Endothelial cell of umbilical vein (primary cell): ENCODE measurements at places on chromosomes 16 and 17. TPM values are rescaled to one million over a fixed set of nuclear protein-coding genes. Genes with fewer than 3 reads are reported as not detected.

DNA sequence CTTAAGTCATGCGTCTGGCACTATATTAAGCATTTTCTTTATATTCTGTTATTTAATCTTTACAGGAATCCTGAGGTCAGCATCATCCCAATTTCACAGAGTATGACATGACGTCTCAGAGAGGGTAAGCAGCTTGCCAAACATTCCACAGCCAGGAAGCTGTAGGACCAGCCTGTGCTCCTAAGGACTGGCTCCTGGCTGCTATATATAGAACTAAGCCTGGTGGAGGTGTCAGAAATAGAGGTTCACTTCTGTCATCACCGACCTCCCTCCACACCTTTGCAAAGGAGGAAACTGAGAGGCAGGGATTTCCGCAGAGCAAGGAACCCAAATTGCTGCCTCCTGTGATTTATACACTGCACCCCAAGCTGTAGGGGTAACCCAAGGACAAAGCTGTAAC is 37.9 kb upstream of the NDRG4 start:
- H3K4me1 ChIP-seq: peaks cover 17% of the 10 kb centered on the region
- H3K4me3 ChIP-seq: no peak overlapping the region
- DNase-seq: no peak

DNA sequence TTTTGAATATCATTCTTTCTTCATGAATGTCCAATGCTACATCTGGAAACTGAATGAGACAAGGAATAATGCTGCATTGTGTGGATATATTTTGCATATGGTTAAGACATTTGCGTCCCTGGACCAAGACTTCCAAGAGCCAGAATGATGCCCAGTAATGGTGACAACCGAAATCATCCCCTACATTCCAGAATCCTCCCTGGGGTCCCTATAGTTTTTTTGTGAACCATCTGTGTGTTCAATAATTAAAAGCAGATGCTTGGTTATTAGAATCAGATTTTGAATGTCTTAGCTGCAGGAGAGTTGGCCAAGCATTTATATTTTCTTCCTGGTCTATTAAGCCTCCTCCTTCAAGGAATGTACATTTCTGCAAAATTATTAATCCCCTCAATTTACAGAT is 426.7 kb upstream of the CDH8 start:
- H3K4me3 ChIP-seq: no peak overlapping the region
- no peaks in the 10 kb centered on the region for H3K4me1 ChIP-seq
- no peaks in the 10 kb centered on the region for H3K36me3 ChIP-seq

GRCh38 chr17:60538726-60539125 is 12.7 kb upstream of the APPBP2 start:
- no peaks in the 10 kb centered on the region for H3K27me3 ChIP-seq
- H3K36me3 ChIP-seq: no peaks in the 10 kb centered on the region
- H3K4me3 ChIP-seq: no peak overlapping the region
- no peak overlapping the region for H3K27ac ChIP-seq

DNA sequence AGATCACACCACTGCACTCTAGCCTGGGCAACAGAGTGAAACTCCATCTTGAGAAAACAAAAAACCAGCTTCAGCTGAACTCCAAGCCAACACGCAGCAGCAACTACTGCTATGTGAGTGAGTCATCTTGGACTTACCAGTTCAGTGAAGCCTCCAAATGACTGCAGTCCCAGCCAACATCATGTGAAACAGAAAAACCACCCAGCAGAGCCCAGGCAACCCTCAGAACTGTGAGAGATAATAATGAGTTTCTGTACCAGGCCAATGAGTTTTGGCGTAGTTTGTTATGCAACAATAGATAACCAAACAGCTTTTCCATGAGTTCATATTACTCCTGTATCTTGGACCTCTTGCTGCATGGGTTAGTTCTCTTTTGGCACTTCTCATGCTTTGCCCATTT is 23.3 kb downstream of the PHF12 start:
- H3K4me1 ChIP-seq: peaks cover 22% of the 10 kb centered on the region
- no peak overlapping the region for H3K27ac ChIP-seq
- H3K4me3 ChIP-seq: no peak overlapping the region
- DNase-seq: no peak
- H3K27me3 ChIP-seq: no peaks in the 10 kb centered on the region

DNA sequence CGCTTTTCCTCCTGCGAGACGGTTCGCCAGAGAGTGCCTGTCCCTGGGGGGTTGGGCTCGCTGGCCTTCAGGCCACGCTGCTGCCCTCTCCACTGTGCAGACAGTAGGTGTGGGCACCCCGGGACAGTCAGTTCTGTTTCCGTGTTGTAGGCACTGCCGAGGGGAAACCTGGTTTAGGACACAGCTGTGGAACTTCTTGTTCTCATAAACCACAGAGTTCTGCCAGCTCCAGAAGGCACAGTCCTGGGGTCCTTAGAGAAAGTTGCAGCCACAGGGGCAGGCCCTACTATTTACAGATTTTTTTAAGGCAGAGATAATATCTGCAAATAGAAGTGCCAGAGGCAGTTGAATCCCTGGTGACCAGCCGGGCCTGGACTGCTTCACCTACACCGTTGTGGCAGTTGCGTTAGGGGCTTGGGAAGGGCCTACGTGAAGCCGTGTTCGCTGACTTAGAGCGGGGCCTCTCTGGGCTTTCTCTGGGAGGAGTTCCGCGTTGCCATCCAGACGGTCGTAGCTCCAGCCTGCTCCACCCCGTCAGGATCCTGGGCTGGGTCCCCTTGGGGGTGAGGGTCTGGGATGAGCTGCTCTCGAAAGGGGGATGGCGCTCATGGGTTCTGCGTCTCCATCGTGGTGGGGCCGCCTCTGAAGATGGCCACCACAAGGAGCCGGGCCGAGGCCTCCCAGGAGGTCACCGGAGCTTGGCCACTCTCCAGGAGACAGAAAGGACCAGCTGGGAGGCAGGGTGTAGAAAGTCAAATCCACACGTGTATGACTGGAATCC is 126.3 kb downstream of the BANP start:
- H3K27ac ChIP-seq: no peak overlapping the region
- H3K36me3 ChIP-seq: peaks cover 2% of the 10 kb centered on the region
- DNase-seq: no peak
- no peaks in the 10 kb centered on the region for H3K27me3 ChIP-seq

DNA sequence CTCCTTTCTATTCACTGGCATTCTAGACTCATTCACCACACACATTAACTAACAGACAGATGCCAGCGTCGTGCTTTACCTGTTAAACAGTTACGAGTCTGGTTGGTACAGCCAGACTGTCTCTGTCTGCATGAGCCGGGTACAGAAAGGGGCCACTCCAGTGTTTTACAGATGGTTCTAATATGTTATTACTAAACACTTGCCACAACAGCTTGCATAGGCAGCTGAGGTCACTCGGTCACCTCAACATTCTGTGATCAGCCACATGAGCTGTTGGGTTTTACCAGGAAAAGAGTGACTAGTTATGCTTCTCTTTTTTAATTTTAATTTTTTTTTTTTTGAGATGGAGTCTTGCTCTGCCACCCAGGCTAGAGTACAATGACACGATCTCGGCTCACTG is 25.2 kb downstream of the CD300A start:
- no peaks in the 10 kb centered on the region for H3K4me1 ChIP-seq
- no peak for DNase-seq
- no peak overlapping the region for H3K27ac ChIP-seq

DNA sequence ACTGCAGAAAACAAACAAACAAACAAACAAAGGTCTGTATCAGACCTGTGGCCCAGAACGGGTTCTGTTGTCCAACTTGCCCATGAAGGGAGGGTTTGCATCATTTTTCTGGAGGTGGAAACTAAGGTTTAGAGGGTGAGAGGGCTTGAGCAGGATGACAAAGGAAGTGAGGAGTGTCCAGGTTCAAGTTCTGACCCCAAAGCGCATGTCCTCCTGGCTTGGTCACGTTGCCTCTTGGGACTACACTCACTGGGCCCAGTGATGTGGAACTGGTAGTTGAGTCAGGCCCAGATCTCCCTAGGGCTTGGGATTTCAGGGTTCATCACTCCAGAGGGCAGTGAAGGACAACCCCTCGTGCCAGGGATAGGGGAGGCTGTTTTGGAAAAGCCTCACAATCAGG is 1.8 kb downstream of the SREBF1 start:
- no peak overlapping the region for H3K4me3 ChIP-seq
- no peaks in the 10 kb centered on the region for H3K36me3 ChIP-seq
- peaks cover 43% of the 10 kb centered on the region for H3K4me1 ChIP-seq
- H3K27ac ChIP-seq: no peak overlapping the region

GRCh38 chr16:70433458-70434103 is 5.3 kb downstream of the ST3GAL2 start:
- no peaks in the 10 kb centered on the region for H3K27me3 ChIP-seq
- H3K4me1 ChIP-seq: peaks cover 69% of the 10 kb centered on the region
- DNase-seq: peak; percentile 89
- H3K36me3 ChIP-seq: peaks cover 5% of the 10 kb centered on the region

GRCh38 chr16:23510164-23510914 is at the start of gene GGA2:
TSS of gene GGA2 (minus strand) at chr16:23510494. CDS start at chr16:23510411, 83 bp downstream.
- H3K27me3 ChIP-seq: no peaks in the 10 kb centered on the region
- no peaks in the 10 kb centered on the region for H3K36me3 ChIP-seq
- peak within 1 kb of the TSS; percentile 27 for H3K27ac ChIP-seq
- peaks cover under 1% of the 10 kb centered on the region for H3K4me1 ChIP-seq

- no peak overlapping the region for H3K27ac ChIP-seq
- no peak overlapping the region for H3K4me3 ChIP-seq
- no peaks in the 10 kb centered on the region for H3K4me1 ChIP-seq
- no peak for DNase-seq
Measured at GRCh38 chr16:29775742-29776408, 2.2 kb upstream of the ZG16 start.

- peaks cover 15% of the 10 kb centered on the region for H3K4me1 ChIP-seq
- no peaks in the 10 kb centered on the region for H3K27me3 ChIP-seq
- H3K4me3 ChIP-seq: no peak overlapping the region
Measured at GRCh38 chr17:5758651-5759050, 174.3 kb upstream of the NLRP1 start.

DNA sequence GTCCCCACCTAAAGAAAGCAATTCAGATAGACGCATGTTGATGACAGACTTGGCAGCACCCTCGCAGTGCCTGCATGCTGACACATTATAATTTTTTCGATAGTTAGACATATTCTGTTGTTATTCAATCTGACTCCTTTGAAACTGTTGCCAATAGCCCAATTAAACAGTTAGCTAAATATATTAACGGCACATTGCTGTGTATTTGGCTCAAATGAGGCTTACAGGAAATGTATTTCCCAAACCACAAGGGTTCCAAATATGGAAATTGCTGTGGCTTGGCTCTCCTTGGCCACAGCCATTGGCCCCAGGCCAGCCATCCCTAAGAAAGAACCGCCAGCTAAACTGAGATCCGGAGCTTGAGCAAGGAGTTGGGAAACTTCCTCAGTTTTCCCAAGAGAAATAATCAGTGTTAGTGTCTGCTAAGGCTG is 31.1 kb downstream of the C16orf82 start:
- DNase-seq: no peak
- no peak overlapping the region for H3K4me3 ChIP-seq
- no peaks in the 10 kb centered on the region for H3K27me3 ChIP-seq
- H3K4me1 ChIP-seq: no peaks in the 10 kb centered on the region
- H3K27ac ChIP-seq: no peak overlapping the region
- no peaks in the 10 kb centered on the region for H3K36me3 ChIP-seq

- H3K4me1 ChIP-seq: no peaks in the 10 kb centered on the region
- no peak overlapping the region for H3K4me3 ChIP-seq
- H3K27ac ChIP-seq: no peak overlapping the region
- no peaks in the 10 kb centered on the region for H3K27me3 ChIP-seq
Measured at GRCh38 chr16:53775821-53776431, 72.0 kb downstream of the FTO start.

GRCh38 chr16:68700120-68700519 is 37.0 kb upstream of the CDH1 start:
- DNase-seq: peak; percentile 47
- H3K4me3 ChIP-seq: no peak overlapping the region
- H3K27me3 ChIP-seq: no peaks in the 10 kb centered on the region
- peaks cover 3% of the 10 kb centered on the region for H3K4me1 ChIP-seq

DNA sequence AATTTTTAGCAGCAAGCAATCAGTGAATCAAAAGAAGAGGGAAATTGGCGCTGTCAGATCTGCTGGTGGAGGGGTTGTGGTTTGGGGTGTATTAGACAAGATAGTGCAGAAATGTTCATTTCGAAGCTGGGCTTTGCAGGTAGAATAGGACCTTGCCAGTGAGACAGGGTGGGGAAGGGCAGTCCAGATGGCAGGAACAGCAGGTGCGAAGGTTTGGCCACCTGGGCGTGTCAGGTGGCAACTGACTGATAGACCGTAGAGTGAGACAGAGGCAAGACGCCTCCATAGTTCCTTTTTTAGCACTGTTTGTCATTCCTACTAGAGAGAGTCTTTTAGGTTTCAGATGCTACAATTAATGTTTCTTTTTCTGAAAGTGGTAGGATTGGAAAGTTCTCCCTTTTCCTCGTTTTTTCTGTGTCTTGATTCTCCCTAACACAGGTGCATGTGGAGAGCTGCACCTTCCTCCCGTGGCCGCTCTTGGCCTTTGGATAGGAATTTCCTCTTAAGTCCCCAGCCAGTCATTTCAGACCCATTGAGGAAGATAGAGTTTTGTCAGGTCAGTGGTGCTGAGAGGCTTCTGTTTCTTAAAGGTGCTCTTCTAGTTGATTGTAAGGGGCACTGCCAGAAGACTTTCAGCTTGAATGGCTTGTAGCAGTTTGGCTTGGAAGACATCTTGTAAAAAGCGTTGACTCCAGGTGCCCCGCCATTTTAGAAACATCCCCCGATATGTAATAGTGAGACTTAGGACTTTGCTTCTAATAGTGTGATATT is 315.6 kb downstream of the SNX29 start:
- H3K27me3 ChIP-seq: no peaks in the 10 kb centered on the region
- no peaks in the 10 kb centered on the region for H3K36me3 ChIP-seq
- H3K27ac ChIP-seq: no peak overlapping the region
- DNase-seq: no peak

DNA sequence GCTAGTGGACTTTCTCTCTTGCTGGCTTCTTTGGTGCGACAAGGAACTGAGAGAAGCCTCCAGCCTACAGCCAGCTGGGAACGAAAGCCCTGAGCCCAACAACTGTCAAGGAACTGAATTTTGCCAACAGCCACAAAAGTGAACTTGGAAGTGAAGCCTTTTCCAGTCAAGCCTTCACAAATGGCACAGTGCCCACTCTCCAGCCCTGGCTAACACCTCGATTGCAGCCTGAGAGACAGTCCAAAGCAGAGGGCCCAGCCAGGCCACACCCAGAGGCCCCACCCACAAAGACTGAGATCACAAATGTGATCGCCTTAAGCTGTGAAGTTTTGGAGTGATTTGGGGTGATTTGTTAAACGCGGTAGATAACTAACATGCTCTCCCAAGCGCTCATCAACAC is 244.6 kb upstream of the SDK2 start:
- no peak overlapping the region for H3K27ac ChIP-seq
- H3K4me1 ChIP-seq: no peaks in the 10 kb centered on the region
- no peak overlapping the region for H3K4me3 ChIP-seq
- no peak for DNase-seq
- no peaks in the 10 kb centered on the region for H3K27me3 ChIP-seq
- no peaks in the 10 kb centered on the region for H3K36me3 ChIP-seq

- H3K27ac ChIP-seq: no peak within 1 kb of the TSS
- H3K36me3 ChIP-seq: no peaks in the 10 kb centered on the region
- H3K4me3 ChIP-seq: no peak within 1 kb of the TSS
- H3K27me3 ChIP-seq: peaks cover 35% of the 10 kb centered on the region
- no peak for DNase-seq
Measured at GRCh38 chr17:73644145-73645049, at the start of gene SDK2. TSS of gene SDK2 (minus strand) at chr17:73644445. CDS start at chr17:73644088, 357 bp downstream.

The KRTAP4-1 gene
- not detected in 2 replicates for polyA plus RNA-seq

The ARHGAP44 gene
- 0.11 and 0.19 TPM in 2 replicates for polyA plus RNA-seq

The CHST6 gene
- 0.26 and 0.48 TPM in 2 replicates for polyA plus RNA-seq

The SOCS7 gene
- 5.9 and 6.6 TPM in 2 replicates for polyA plus RNA-seq

The CD300A gene
- not detected in 2 replicates for polyA plus RNA-seq

The TNFSF12 gene
- 39.4 and 40.5 TPM in 2 replicates for polyA plus RNA-seq

The SLC16A6 gene
- 0.60 and 0.65 TPM in 2 replicates for polyA plus RNA-seq

The SPATA22 gene
- 0.29 and 4.3 TPM in 2 replicates for polyA plus RNA-seq

The CIITA gene
- polyA plus RNA-seq: not detected in 2 replicates

The HBA2 gene
- polyA plus RNA-seq: not detected in 2 replicates

The PYY gene
- 0.14 TPM in 1 of 2 replicates, not detected in the other for polyA plus RNA-seq

The ITGAX gene
- polyA plus RNA-seq: 0.10 and 0.18 TPM in 2 replicates

The CCP110 gene
- 2.5 and 3.7 TPM in 2 replicates for polyA plus RNA-seq
